NCI-H2171 (cell line): ENCODE measurements at places on chromosomes 7 and 10.

GRCh38 chr10:3516234-3516922, 268.6 kb downstream of the KLF6 start:
- DNase-seq = no peak

GRCh38 chr10:104540181-104540580, 100.9 kb upstream of the SORCS3 start:
- no peak for DNase-seq

- no peak for DNase-seq
Observed at GRCh38 chr10:76647301-76647700, 990.3 kb downstream of the KCNMA1 start.

DNA sequence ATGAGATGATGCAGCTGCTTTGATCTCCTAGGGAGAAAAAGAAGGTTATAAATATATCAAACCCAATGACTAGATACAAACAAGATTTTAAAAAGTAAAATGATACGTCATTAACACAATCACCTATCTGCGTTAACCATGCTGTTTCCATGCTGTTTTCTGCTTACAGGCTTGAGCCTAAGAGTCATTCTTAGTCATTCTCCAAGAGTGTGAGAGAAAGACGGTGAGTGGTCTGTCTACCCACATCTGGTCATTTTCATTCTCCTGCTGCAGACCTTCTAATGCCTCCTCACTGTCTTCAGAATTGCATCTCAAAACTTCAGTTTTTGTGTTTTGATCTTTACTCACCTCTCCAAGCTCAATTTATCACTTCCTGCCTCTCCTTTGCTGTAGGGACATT, 98.0 kb upstream of the ELMO1 start:
- DNase-seq = no peak

GRCh38 chr10:125882596-125882995, 1.5 kb upstream of the DHX32 start:
- no peak for DNase-seq

- no peak for DNase-seq
Observed at GRCh38 chr10:18293536-18294510, 153.6 kb downstream of the CACNB2 start.

DNA sequence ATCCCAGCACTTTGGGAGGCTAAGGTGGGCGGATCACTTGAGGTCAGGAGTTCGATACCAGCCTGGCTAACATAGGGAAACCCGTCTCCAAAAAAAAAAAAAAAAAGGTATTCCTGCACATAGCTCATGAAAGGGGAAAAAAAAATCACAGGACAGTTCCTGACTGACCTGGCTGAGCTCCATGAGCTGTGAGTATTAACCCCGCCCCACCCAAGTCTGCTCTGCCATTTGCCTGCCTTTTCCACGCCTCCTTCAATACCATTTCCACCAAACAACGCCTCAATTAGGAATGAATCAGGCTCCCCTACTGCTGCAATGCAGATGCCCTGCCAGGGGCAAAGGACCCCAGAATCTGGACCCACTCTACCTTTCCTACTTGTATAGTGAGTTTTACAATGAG, 55.0 kb downstream of the PDIA4 start:
- no peak for DNase-seq

- no peak for DNase-seq
Observed at GRCh38 chr7:28165261-28165660, 15.3 kb downstream of the JAZF1 start.

GRCh38 chr7:2558629-2559282, at the start of gene IQCE:
IQCE (plus strand) TSS chr7:2558979; CDS start chr7:2559182, 203 bp downstream.
- peak; percentile 80 for DNase-seq

DNA sequence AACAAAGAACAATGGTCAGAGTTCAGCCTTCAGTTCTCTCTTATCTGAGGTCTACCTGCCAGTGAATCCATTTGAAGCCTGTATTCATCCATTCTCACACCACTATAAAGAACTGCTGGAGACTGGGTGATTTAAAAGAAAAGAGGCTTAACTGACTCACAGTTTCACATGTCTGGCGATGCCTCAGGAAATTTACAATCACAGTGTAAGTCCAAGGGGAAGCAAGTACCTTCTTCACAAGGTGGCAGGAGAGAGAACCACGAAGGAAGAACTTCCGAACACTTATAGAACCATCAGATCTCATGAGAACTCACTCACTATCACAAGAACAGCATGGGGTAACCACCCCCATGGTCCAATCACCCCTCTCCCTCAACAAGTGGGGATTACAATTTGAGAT, 33.0 kb upstream of the SLC25A13 start:
- no peak for DNase-seq

GRCh38 chr7:72152161-72153131, 259.7 kb downstream of the CALN1 start:
- no peak for DNase-seq

DNA sequence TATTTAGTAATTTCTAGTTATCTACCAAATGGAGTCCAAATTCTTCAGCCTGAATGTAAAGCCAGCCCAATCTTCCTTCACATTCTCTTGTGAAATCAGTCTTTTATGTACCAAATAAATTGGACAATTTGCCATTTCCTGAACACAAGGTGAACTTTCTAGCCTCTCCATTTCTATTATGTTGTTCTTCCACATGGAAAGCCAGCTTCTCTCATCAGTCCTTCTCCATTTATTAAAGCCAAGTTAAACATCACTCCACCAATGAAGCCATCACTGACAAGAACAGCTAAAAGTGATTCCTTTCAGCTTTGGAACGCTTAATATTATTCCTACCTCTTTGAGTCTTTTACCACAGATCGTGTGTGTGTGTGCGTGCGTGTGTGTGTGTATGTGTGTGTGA, 88.4 kb downstream of the VPS41 start:
- no peak for DNase-seq

DNA sequence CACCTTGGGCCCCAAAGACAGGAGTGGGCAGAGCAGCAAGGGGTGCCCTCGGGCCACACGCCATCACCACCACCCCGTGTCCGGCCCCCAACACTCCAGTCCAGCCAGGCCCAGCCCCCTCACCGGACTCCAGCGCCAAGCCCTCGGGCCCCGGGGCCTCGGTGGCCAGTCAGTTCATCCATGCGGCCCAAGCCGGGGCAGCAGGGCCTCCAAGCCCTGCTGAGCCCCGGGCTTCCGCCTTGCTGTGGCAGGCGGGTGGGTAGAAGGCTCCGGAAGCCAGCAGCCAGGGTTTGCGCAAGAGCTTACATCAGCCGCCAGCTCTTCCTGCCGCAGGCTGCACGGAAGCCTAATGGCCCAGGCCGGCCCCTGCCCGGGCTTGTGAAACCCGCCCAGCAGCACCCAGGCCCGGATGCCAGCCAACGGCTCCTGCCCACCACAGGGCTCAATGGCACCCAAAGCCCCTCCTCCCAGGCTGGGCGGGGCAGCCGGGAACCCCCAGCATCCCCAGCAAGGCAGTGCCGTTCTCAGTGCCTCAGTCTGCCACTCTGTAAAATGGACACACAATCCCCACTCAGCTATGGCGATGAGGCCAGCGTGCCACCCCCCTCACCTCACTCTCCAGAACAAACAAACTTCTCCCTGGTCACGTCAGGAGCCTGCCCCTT, 26.5 kb downstream of the TNRC18 start:
- no peak for DNase-seq

GRCh38 chr7:28575241-28575643, 162.9 kb downstream of the CREB5 start:
- no peak for DNase-seq

DNA sequence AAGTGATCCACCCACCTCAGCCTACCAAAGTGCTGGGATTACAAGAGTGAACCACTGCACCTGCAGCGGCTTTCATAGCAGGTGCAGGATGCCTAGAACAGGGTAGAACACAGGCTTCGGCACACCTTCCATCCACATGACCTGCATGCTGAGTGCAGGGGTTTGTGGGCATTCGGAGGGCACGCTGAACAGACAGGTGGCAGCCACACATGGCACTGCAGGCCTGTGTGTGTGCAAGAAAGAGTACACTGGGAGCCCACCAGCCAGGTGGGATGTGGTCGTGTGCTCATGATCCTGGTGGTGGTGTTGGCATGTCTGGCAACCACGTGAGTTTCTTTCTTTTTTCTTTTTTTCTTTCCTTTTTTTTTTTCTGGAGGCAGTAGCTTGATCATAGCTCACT, 38.4 kb downstream of the GRID2IP start:
- no peak for DNase-seq

DNA sequence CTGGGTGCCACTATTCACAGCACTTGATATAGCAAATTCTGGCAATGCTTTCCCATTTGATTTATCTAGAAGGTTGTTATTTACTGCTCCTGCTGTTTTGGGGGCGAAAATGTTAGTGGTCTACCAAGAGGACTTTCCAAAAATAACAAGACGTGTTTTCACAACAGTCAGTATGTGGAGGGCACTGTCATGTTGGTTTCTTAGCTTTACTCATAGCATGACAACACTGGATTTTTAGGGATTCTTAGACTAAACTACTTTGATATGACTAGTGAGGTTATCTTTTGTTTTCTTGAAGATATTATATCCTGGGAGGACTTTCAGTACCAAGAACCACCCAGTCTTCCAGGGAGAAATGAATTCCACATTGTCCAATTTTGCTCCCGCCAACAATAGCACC, 49.4 kb downstream of the NUDCD3 start:
- DNase-seq = no peak

GRCh38 chr10:24360282-24361127, 151.6 kb downstream of the KIAA1217 start:
- peak; percentile 12 for DNase-seq

GRCh38 chr10:116183733-116184511, 89.1 kb downstream of the GFRA1 start:
- no peak for DNase-seq

DNA sequence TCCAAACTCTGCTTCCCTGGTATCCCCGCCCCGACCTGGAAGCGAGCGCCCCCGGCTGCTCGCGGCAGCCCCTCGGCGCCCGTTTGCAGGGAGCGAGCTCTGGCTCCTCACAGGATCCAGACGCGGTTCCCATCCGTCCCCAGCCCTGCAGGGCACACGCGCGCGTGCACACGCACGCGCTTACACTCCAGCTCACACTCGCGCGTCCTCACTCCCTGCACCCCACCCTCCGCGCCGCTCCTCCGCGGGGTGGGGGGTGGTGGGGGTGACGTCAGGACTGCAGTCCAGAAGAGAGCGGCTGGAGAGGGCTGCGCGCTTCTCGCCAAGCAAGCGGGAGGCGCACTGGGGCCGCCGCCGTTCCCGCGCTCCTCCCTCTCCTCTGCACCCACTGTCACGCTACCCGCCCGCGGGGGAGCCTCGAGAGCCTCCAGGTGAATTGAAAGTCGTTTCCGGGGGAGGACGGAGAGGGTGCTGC, 255.6 kb downstream of the OTUD1 start:
- DNase-seq = no peak

- peak; percentile 1 for DNase-seq
Observed at GRCh38 chr10:100183481-100183880, 2.3 kb downstream of the ERLIN1 start.
